ENCODE measurements at places on chromosomes 2 and 18.

DNA sequence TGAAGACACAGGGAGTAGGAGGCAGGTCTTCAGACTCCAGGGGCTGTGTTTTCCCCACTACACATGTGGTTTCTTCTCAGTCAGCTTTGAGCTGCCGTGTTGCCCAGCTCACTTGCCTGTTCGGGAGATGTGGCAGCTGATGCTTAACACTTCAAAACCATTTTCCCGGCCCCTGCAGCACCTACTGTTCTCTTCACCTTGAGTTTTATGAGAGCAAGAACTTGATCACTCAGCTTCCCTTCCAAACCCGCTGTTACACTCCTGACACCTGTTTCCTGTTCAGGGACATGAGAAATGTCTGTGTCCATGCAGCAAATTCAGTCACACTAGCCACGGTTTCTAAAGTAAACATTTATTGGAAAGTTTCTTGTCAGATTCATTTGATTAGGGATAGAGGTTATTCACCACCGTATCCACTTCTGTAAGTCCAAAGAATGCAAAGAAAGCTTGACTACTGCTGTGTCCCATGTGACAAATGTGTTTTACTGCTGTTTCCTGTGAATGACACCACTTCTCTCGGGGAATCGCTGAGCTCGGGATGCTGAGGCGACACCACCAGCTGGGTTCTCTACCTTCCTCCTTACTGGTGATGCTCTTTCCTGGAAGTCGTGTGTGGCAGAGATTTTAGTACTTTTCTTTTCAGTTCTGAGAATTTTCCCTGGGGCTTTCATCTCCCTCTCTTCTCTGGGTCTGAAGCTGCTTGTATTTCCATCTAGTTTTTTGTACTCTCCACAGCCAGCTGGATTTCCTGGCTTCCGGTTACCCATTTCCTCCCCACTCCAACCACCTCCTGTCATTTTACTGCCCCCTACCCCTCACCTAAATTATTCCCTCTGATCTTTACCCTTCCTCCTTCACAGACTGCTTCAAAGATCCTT is 91.7 kb downstream of the KLF7 start:
- DNase-seq = no peak

- DNase-seq = no peak
These were observed 448 bp downstream of the IMPA2 start for GRCh38 chr18:11981543-11982366.

- DNase-seq = no peak
These were observed 23.3 kb downstream of the SPDYA start for GRCh38 chr2:28833740-28834470.

DNA sequence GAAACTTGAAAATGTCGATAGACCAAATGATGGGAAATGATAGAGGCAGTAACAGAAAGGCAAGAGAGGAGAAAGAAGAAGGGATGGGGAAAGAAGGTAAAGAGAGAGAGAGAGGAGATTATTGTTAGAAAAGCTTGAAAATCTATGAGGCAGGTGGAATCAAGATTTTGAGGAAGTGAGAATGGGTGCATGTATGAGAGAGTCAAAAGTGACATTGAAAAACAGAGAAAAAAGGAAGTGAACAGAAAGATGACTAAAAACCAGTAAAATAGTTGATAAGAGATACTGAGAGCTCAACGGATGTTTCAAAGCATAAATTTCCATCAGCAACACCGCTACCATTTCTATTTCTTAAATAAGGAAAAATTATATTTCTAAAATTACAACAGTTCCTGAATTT is 327.4 kb upstream of the CWC22 start:
- no peak for DNase-seq

DNA sequence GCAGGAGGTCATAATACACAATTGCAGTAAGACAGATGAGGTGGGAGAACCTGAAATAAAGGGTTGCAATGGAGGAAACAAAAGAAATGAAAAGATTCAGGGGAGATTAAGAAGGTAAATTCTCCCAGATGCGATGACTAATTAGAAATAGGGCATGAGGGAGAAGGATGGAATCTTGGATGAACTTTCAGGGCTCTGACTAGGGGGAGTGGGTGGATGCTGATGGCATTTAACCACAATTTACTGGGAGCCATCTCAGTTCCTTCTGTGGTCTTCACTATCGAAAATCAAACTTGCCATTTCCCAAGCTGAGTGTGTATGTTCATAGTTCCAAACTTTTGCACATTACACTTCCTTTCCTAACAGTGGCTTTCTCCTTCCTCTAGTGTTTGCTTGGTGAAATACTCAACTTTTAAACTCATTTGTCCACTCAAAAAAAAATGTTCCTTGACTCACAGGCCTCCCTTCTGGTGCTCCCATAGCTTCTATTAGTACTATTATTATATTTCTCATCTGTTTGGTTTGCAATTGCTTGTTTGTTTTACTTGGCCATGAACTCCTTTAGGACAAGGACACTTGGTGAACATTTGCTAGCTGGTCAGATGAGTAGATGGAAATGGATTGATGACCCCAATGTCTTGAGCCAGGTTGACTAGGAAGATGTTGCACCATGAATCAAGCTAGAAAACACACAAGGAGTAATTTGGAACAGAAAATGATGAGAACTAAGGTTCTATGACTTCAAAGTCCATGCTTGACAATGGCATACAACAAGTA is 178.5 kb downstream of the DIS3L2 start:
- no peak for DNase-seq

- no peak for DNase-seq
These were observed 237.6 kb downstream of the DYSF start for GRCh38 chr2:71690876-71691475.
